HFF-Myc (cell line): ENCODE measurements at places on chromosomes 13 and 19.
A peak's percentile ranks its signal among the peaks of the same experiment; 100 is the strongest.

DNA sequence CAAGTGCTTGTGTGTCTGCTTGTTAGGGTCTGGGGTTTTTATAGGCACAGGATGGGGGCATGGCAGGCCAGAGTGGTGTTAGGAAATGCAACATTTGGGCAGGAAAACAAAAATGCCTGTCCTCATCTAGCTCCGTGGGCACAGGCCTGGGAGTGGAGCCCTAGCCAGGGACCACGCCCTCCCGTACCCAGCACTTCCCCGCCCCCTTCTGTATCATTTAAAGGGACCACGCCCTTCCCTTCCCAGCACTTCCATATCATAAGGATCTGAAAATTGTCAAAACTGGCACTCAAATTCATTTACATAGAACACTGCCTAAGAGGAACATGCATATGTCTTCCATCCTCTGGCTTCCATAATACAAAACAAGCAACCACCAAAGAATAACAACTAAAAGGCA lies 185.8 kb downstream of the B3GLCT start:
- DNase-seq = no peak

DNA sequence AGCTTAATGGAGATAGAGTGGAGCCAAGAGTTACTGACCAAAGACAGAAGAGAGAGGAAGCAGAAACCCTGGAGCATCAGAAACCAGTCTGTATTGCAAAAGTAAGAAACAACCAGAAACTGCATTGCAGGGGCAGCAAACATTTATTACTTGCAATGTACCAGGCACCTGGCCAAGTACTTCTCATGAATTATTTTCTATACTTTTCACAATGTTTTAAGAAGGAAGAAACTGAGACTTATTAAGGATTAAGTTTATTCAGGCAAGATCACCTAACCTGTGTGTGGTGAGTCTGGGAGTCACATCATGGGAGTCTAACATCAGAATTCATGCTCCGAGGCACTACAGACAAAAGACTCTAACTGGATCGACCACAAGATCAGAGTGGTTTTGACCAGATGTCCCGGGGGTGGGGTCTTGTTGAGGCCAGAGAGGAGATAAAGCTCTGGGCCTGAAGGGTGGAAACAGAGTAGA lies 47.4 kb downstream of the TNFRSF19 start:
- no peak for DNase-seq

GRCh38 chr13:43134868-43135267 lies 111.5 kb downstream of the DNAJC15 start:
- DNase-seq = no peak

DNA sequence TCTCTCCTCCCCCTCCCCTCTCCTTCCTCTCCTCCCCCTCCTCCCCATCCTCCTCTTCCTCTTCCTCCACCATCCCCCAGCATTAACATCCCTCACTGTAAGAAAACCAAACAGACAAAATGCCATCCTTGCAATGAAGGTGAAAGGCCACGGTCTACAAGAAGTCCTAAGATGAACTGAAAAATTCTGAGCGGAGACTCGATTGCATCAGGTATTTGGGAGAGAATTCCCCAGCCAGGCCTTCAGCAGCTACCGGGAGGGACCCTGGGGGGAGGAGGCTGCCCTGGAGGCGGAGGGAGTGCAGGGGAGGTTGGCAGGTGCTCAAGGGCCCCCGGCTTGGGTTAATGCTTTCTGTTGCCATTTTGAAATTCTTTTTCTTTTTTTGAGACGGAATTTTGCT lies 10.1 kb upstream of the TIMM44 start:
- DNase-seq = no peak

GRCh38 chr13:31894931-31895330 lies 136.6 kb upstream of the FRY start:
- no peak for DNase-seq

GRCh38 chr19:38270587-38271167 lies 6.3 kb downstream of the SPINT2 start:
- DNase-seq = no peak

- DNase-seq = no peak
These were observed 5.2 kb upstream of the C3 start for GRCh38 chr19:6725513-6726231.

DNA sequence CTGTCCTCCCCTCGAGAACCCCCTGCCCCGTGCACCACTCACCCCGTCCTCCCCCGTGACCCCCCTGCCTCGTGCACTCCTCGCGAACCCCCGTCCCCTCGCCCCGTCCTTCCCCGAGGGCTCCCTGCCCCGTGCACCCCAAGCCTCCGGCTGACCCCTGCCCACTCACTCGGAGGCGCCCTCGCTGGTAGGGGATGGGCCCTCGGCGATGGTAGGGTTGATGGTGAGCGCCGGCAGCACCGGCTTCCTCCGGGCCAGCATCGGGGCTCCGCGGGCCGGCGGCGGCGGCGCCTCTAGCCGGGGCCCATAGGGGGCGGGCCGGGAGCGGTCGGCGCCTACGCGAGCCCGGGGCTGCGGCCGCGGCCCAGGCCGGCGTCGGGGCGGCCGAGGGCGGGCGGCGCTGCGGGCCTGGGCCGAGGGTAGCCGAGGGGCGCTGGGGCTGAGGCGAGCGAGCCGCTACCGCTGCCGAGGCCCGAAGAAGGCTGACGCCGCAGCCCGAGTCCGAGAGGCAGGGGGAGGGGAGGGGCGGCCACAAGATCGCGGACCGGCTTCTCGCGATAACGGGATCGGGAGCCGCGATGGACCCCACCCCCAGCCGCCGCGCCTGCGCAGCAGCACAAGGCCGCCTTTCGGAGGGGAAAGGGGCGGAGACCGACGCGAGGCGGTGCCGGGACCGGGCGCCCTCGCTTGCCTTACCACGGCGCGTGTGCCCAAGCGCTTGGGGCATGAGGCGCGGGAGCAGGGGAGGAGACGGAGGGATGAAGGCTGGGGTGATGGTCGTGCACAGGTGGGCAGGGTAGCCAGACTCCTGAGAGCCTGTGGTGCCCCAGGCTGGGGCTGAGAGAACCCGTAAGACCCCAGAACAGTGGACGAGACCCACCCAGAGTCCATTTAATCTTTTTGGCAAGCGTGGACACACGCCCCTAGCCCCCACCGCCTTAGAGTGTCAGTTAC lies at the start of gene MAP2K2:
Gene MAP2K2, minus strand, starts transcription at position 508 of the 954 bp plus-strand sequence. Its CDS starts 247 bp downstream, at position 261.
- DNase-seq = peak; percentile 54

- no peak for DNase-seq
These were observed 6.8 kb upstream of the RGL3 start for GRCh38 chr19:11425719-11426457.

DNA sequence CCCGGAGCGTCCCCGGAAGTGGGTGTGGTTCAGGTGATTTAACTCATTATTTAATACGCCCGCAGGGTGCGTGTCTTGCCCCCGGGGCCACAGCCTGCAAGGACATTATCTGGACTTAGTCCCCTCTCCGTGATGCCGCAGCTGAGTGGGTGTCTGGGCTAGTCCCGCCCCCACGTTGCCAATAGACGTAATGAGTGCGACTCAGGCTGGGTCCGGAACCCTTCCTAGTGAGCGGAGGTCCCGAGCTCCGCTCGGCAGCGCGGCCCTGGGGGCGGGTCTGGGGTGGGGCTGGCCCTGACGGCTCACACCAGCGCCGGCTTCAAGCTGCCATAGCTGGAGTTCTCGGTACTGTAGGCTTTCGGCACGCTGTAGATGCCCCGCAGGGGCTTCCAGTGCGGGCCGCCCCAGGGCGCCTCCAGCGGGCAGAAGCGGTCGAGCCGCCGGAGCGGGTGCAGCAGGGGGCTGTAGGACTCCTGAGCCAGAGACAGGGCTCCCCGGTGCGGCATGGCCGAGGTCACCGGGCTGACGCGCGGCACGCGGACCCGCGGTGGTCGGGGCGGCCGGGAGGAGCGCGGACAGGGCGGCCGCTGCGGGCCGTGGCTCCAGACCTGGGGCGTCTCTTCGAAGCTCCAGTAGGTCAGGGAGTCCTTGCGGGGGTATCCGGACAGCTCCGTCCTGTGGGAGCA lies 918 bp upstream of the LHB start:
- DNase-seq = peak; percentile 26

- no peak for DNase-seq
These were observed 18.6 kb downstream of the FBXO46 start for GRCh38 chr19:45711851-45712698.

- DNase-seq = no peak
These were observed 212.9 kb upstream of the SERP2 start for GRCh38 chr13:44160591-44161191.

GRCh38 chr13:37648609-37649008 lies 50.0 kb upstream of the POSTN start:
- DNase-seq = peak; percentile 31

DNA sequence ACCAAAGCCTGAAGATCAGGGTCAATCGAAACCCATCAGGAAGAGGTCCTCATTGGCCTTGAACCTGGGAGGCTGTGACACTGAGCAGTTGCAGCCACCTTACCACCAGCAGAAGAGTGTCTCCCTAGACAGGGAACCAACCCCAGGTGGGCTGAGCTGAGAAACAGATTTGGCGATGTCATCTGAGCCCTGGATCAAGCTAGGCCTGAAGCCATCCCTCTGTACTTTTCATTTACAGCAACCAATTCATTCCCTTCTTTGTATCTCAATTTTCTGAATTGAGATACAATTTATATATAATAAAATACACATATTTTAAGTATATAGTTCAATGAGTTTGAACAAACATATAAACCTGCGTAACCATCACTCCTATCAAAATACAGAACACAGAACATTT lies 14.6 kb downstream of the RHPN2 start:
- DNase-seq = no peak

GRCh38 chr13:75440100-75440499 lies 41.9 kb downstream of the TBC1D4 start:
- DNase-seq = no peak

- no peak for DNase-seq
These were observed 97.9 kb downstream of the UGGT2 start for GRCh38 chr13:95955255-95955654.

DNA sequence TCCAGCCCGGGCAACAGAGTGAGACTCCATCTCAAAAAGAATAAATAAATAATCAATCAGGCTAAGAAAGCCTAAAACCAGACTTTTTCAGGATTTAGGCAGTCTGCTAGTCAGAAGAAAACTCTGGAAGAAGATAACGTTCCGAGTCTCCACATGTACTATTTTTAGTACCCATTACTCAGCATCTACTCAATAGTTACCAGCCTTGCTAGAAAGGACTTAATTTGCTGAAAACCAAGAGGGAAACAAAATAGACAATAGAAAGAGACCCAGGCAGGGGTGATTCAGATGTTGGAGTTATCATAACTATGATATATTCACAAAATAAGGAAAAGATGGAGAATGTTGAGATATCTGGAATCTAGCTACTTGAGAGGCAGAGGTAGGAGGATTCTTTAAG lies 3.6 kb upstream of the LIN7B start:
- DNase-seq = no peak

- no peak for DNase-seq
These were observed 1.6 kb upstream of the MARK4 start for GRCh38 chr19:45249261-45250033.

DNA sequence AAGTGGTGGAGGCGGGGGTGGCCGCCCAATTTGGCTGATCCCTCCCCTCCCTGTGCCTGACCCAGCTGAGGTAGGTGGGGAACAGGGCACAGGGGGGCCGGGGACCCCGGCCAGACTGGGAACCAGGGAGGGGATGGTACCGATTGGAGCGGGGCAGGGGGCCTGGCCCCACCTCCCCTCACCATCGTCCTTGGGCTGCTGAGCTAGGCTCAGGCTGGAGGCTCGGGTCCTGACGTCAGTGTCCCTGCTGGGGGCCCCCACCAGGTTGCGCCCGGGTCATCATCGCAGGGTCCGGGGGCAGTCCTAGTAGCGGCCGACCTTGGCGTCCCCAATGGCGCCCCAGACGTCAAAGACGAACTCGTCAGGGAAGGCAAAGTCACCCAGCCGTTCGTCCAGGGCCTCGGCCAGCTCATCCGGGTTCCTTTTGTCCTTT lies 3.0 kb upstream of the PTGER1 start:
- DNase-seq = no peak

- no peak for DNase-seq
These were observed 6.2 kb downstream of the EFNA2 start for GRCh38 chr19:1291761-1292418.

GRCh38 chr13:97483465-97483864 lies 49.5 kb downstream of the RAP2A start:
- no peak for DNase-seq

DNA sequence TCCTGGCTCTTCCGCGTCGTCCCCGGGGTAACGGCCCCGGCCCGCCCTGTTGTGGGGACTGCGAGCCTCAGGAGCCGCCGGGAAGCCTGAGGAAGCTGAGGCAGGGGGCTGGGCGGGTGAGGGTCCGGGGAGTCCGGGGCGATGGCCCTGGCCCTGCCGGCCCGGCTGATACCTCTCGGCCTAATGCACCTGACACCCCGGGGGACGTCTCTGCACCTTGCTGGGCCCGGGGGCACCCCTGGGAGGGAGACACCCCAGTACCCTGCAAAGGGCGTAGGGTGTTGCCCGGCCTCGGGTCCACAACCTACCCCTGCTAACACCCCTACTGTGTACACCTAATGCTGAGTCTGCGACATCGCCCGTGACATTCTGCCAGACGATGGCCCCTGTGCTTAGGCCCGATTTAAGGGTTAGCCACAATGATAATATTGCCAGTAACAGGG lies 410 bp downstream of the PIN1 start:
- no peak for DNase-seq

GRCh38 chr13:103067751-103068555 lies 1.7 kb upstream of the SLC10A2 start:
- no peak for DNase-seq

GRCh38 chr13:33099860-33100259 lies 83.6 kb downstream of the KL start:
- no peak for DNase-seq

GRCh38 chr19:5997371-5997770 lies 19.4 kb upstream of the RANBP3 start:
- DNase-seq = no peak

DNA sequence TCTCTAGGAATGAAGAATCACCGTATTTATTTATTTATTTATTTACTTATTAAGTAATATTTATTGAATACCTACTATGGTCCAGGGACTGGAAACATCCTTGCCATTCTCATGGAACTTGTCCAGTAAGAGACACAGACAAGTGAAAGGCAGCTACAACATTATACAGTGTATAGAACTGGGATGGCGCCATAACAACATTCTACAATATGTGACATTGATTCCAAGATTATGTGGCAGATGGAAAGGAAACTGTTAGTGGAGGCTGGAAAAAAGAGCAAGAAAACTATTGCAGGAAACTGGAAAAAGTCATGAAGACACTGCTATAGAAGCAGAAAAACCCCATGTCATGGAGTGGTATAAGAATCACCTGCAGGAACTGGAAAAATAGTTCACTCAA lies 9.4 kb upstream of the TBC1D4 start:
- DNase-seq = no peak

GRCh38 chr13:48151363-48152161 lies 56.7 kb upstream of the MED4 start:
- no peak for DNase-seq

- no peak for DNase-seq
These were observed 20.8 kb upstream of the ZNF561 start for GRCh38 chr19:9641810-9642209.

GRCh38 chr13:71768881-71769280 lies 98.1 kb downstream of the DACH1 start:
- DNase-seq = no peak
